SJCRH30 (cell line): ENCODE measurements at places on chromosomes 1 and 21.

- DNase-seq: peak; percentile 32
Measured at GRCh38 chr21:29181799-29182470, 51.5 kb downstream of the MAP3K7CL start.

- DNase-seq: peak; percentile 94
Measured at GRCh38 chr1:32400876-32401631, 6.8 kb upstream of the BSDC1 start.

DNA sequence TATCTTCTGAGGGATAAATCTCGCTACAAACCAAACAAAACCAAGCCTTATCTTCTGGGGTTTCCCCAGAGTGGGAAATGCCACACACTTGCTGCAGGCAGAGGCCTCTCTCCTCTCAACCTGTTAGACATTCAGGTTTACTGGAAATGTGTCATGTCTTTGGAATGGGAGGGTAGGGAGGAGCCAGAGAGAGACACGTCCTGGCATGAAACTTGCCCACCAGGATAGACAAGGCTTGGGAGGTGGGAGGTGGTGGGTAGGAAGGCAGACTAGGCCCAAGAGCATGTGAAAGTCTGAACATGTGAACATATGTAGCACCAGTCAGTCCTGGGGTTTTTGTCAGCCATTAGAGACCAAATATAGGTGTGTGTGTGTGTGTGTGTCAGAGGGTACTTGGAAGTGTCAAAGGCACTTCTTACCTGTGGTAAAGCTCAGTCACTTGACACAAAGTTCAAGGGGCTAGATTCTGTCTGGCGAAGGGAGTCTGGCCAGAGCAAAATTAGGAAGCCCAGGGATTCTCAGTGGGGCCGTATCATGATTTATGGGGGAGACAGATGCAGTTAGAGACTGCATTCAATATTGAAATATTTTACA, 32.4 kb upstream of the PIGC start:
- no peak for DNase-seq

- DNase-seq: no peak
Measured at GRCh38 chr1:110035236-110035752, 870 bp downstream of the STRIP1 start.

- no peak for DNase-seq
Measured at GRCh38 chr1:30685796-30686165, 37.6 kb downstream of the MATN1 start.

DNA sequence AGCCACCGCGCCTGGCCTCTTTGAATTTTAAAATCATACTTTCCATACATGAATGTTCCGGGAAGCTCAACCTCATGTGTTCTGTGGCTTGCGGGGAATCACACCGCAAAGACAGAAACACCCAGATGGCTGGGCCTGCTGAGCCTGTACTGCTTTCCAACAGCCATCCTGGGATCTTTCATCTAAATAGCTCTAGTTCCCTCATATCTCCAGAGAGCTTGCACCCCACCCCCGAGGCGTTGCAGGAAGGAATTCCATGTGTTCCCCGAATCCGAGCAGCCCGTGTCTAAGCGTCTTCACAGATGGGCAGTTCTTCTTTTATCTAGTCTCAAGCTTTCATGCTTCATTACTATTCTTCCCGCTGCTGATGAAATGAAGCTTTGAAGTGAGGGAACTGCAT, 66.4 kb downstream of the IGSF21 start:
- no peak for DNase-seq

GRCh38 chr1:10962483-10962882, 50.0 kb upstream of the TARDBP start:
- peak; percentile 62 for DNase-seq

- DNase-seq: no peak
Measured at GRCh38 chr21:31326522-31327242, 17.4 kb downstream of the TIAM1 start.

GRCh38 chr21:41076064-41076463, 91.9 kb upstream of the BACE2 start:
- DNase-seq: no peak

DNA sequence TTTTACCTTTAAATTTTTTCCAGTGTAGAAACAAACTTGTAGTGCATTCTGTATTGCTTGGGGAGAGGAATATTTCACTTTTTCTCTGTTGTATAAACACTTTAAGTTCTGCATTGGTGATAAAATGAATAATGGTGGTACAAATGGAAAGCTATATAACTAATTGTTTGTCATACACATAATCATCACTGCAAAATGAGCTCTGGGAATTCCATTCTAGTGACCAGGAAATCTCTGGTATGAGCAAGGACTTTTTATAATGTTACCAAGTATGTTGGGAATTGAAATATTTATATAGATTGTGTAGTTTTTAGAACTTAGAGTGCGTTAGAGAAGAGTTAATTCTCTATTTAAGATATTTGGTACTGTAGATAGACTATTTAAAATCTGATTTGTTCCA, 5.0 kb upstream of the FMN2 start:
- DNase-seq: no peak

DNA sequence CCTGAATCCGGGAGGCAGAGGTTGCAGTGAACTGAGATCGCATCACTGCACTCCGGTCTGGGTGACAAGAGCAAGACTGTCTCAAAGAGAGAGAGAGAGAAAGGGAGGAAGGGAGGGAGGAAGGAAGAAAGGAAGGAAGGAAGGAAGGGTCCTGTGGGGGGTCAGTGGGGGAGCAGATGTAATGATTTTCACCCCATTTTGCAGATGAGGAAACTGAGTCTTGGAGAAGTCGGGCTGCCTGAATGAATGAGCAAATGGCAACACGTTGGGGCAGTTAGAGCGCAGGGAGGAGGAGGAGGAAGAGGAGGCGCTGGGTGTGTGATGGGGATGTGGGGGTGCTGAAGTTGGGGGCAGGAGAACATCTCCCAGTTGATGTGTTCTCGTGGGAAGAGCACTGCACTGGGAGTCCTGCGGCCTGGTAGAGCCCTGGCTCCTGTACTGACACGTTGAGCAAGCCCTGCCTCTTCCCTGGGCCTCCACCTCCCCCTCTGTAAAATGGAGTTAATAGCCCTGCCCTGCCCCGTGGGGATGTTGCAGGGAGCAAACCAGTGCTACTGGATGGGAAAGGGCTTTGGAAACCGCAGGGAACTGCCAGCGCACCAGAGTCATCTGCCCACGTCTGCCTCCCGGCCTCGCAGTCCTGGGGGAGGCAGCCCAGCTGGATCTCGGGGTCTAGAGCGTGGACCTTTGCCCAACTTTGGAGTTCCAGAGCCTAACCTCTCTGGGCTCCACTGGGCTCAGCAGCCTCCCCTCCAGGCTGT, 103.2 kb upstream of the CASZ1 start:
- DNase-seq: no peak

DNA sequence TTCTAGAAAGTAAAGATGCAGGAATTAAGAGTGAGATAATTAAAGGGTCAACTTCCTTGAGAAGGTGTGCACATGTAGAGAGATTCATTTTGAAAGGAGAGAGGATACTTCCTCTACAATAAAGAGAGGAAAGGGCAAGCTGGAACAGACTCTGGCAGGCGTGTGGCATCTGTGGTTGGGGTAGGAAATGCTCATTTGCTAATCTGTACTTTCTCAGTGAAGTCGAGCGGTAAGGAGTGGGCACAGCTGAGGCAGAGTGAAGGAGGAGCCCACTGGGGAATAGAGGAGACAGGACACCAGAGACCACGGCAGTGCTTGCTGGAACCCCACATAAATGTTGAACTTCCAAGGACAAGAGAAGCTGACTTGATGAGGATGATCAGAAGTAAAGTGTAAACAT, 49.1 kb downstream of the PCSK9 start:
- DNase-seq: no peak

DNA sequence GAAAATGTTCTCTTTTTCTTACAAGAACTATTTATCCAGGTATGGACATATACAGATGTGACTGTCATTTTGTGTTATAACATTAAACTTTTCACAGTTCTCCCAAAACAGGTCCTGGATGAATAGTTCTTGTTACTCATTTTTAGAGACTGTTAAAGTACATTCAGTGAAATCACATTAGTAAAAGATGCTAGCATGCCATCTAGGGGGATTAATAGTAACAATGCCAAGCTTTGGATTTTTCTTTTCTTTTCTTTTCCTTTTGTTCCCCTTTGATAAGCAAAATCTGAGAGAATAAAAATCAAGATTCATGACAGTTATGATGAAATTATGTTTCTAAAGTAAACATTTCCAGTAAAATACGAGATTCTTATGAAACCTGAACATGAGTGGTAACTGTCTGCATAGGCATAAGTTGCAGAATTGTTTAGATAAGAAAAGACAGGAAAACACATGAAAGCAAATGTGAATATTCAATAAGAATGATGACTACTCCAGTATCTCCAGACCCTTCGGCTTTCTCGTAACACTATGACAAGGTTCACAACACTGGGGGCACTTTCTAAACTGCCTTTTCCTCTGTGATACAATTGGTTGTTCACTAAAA, 77.5 kb downstream of the TPR start:
- DNase-seq: no peak

DNA sequence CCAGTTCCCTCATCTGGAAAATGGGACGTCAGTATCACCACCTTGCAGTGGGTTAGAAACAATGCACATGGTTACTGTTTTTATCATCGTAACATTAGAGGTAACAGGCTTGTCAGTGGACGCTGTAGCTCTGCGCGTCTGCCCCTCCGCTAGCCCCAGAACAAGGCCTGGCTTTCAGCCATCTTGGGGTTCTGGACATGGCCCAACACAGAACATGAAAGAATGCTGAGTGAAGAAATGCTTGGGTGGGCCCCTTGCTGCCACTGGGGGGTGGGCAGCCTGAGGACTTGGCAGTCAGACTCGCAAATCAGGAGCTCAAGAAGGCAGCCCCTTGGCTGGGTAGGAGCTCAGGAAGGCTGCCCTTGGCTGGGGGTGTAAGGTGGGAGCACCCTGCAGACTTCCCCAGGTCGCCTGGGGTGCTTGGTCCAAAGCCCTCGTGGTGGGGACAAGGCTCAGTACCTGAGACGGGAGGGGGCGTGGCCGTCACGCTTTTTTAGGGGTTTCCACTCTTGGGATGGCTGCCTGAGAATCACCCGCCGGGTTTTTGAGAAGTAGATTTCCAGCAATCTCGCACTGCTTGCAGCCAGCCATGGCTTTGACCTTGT, 51.7 kb downstream of the SLC37A1 start:
- DNase-seq: no peak

GRCh38 chr1:43653339-43653738, 3.4 kb downstream of the KDM4A start:
- no peak for DNase-seq

DNA sequence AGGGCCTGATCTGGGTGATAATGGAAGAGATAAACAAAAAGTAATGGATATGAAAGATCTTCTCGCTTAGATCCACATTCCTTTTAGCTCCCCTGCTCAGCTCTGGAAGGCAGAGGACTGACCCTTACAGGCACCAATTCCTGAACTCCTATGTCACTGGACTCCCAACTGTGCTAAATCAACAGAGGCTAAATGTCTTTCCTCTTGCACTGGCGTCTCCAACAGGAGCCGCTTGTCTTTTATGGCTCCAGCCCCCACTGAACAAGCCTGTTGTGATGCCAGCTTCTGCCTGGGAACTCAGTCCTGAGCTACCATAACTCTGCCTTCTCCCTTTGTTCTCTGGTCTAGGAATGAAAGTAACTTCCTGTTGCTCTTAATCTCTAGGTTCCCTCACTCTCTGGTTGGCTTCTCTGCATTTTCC, 142.1 kb upstream of the COL11A1 start:
- DNase-seq: peak; percentile 5

- no peak for DNase-seq
Measured at GRCh38 chr21:44551340-44551961, at the start of gene KRTAP10-2. KRTAP10-2 (minus strand) TSS chr21:44551505; CDS start chr21:44551458, 47 bp downstream.

- no peak for DNase-seq
Measured at GRCh38 chr21:30924146-30924700, 42.8 kb upstream of the KRTAP11-1 start.

DNA sequence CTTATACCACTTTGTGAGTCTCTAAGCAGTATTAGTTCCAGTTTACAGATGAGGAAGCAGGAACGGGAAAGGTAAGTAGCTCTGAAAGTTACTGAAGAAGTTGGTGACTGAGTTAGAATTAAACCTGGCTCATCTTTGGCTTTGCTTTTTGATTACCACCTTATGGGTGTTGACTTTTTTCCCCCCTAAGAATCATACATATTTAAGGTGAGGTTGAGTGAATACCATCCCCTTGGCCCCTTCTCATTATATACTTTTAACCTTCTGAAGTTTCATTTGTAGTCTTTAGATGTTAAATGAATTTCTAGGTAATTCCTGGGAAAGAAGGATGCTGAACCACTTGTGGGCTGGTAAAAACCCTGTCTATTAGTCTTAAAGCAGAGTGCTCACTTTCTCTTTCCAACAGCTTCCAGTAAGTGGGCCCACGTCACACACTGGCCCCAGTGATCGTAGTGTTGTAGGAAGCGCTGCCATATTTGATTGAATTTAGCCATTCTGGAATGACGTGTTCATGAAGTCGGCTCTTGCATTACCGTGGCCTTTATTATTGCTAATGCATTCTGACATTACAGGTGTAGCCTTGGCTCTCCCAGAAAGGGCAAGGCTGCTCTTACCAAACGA, 46.9 kb downstream of the PEX14 start:
- no peak for DNase-seq

GRCh38 chr1:22803833-22804232, 93.2 kb downstream of the EPHB2 start:
- no peak for DNase-seq

- no peak for DNase-seq
Measured at GRCh38 chr1:8633741-8634501, 183.5 kb downstream of the RERE start.

GRCh38 chr1:207892764-207893163, 18.2 kb downstream of the CD34 start:
- DNase-seq: peak; percentile 51

DNA sequence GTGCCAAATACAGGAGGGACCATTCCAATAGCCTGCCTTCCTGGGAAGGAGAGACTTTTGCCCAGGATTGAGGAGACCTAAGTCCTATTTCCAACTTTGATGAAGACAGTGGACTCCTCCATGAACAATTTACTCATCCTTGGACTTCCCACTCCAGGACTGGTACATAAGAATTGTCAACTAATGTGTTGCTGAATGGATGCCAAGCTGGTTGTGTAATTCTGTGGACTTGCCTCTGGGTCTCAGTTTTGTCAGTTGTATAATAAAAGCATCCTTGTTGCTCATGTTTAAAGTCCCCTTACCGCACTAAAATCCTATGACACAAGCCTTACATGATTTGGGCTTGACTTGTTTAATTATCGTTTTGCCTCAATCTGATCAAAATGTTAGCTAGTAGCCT, 13.2 kb upstream of the ZP4 start:
- DNase-seq: no peak

DNA sequence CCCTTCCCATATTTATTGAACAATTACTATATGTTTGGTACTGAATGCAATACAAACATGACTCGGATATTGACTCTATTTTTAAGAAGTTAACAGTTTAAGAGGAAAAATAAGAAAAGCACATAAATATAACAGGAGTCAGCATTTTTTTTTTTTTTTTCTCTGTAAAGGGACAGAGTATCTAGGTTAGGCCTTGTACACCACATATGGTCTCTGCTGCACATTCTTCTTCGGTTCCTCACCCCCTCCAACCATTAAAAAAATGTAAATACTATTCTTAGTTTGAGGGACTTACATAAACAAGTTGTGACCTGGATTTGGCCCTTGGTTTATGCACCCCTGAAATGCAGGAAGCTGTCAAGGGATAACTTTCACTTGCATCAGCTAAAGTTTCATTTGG, 40.4 kb downstream of the PHC2 start:
- DNase-seq: no peak
